SIG-M5 (cell line): ENCODE measurements at places on chromosomes 5 and 9.

GRCh38 chr5:73654819-73655318, 28.9 kb downstream of the ARHGEF28 start:
- DNase-seq, result no peak

- no peak for DNase-seq
Measured at GRCh38 chr9:16921855-16922254, 51.4 kb upstream of the BNC2 start.

DNA sequence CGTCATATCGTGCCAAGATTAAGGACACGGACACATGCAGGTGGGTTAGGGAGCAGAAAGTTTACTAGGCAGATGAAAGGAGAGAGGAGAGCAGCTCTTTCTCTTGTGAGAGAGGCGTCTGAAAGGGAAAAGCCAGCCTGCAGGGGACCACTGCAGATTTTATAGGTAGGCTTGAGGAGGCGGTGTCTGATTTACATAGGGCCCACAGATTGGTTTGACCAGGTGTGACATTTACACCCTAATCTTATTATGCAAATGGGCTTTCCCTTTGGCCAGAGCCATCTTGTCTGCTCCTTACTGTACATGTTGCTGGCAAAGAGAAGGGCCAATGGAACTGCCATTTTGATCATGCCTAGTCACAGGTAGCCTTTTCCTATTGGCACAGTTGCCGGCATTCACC, 137.2 kb upstream of the TAF11L2 start:
- no peak for DNase-seq

DNA sequence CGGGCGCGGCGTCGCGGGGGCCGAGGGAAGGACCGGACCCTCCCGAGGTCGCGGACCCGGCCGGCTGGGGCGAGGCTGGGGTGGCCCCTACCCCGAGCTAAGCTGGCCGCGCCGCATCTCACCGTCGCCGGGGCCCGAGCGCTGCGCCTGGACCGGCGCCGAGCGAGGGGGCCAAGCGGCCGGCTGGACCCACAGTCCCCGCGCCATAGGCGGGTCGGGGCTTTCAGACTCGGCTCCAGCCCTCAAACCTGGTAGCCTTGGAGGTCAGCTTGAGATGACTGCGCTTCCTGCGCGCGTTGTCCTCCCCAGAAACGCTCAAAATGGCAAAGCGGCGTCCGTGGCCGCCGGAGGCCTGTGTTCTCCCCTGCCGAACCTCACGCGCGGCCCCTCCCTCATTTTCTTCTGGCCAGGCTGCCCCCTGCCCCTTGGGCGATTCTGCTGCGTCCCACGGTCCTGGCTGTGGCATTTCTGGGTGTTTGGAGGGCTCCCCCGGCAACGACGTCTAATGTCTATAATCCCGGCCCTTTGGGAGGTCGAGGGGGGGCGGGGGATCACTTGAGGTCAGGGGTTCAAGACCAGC, 8.7 kb upstream of the GRIN1 start:
- no peak for DNase-seq

- no peak for DNase-seq
Measured at GRCh38 chr5:126812199-126812570, 35.2 kb downstream of the LMNB1 start.

DNA sequence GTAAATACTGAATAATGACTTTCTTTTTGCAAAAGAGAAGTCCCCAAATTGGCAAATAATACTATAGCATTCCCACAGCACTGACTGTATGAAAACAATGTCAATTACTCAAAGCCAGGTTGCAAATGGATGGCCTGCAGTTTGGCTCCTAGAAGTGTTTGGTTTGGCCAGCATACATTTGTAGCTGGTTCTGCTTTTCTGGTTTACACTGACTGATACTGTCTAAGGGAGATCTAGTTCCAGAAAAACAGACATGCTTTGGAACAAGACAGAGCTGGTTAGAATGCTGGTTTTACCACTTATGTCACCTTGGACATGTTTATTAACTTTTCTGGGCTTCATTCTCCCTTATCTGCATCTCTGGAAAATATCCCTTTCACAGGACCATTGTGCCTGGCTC, 81.5 kb upstream of the TRPM3 start:
- no peak for DNase-seq

- DNase-seq, result no peak
Measured at GRCh38 chr9:91915524-91916263, 34.3 kb downstream of the ROR2 start.

DNA sequence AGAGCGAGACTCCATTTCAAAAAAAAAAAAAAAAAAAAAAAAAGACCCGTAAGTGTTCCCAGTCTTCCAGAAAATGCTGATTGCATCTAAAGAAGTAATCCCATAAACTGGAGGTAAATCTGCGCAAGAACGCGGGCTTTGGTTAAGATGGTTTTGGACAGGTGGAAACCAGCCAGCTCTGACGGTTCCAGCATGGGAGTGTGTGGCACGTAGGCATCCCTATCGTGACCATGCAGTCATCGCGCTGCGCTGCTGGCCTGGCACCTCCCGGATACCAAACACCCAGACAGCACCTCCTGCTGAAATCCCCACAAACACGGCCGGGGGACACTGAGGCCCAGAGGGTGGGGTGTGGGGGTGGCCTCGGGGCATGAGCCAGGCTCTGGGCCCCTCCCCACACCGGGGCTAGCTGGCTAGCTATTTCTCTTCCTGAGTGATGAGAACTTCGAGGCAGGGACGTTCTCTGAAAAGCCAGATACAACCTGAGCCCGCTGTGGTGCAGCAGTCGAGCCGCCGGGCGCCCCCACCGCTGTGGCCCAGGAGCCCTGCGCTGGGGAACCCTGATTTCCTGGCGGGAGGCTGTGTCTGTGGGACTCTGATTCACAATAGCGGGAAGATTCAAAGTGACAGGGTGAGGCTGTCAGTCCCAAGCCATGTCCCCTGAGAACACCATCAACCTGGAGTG, 32.2 kb upstream of the NOTCH1 start:
- no peak for DNase-seq

DNA sequence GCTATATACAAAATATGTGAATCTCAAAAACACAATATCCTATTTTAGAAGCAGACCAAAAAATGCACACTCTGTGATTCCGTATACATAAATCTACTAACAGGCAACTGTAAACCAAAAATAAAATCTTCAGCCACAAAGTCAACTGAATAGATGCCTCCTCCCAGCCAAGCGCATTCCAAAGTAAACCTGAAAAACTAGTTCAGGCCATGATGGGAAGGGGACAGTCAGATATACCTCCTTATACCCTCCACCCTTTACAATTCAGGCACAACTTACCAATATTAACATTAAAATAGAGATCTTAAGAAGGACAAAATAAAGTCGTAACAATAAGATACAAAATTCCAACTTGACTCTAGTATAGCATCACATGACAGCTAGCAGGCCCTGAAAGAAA, 1604.5 kb upstream of the NUDT12 start:
- DNase-seq, result no peak

GRCh38 chr5:17309462-17309861, 92.0 kb downstream of the BASP1 start:
- DNase-seq, result no peak

- DNase-seq, result no peak
Measured at GRCh38 chr5:66829358-66829674, 233.1 kb downstream of the MAST4 start.

DNA sequence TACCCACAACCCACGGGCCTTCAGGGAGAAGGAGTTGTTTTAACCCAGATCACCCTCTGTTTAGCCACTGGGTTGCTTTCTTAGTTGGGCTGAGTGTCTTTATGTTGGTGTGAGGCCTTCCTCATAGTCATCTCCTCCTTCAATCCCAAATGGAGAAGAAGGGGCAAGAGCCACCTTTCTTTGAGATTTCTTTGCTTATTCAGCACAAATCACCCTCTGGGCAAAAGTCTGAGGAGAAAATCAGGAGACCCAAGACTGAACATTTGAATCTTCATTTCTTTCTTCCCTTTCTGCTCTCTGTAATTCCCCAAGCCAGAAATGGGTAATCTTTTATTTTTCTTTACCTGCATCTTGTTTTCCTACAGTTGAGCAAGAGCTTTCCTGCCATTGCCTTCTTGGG, 329.0 kb downstream of the TLE4 start:
- no peak for DNase-seq

DNA sequence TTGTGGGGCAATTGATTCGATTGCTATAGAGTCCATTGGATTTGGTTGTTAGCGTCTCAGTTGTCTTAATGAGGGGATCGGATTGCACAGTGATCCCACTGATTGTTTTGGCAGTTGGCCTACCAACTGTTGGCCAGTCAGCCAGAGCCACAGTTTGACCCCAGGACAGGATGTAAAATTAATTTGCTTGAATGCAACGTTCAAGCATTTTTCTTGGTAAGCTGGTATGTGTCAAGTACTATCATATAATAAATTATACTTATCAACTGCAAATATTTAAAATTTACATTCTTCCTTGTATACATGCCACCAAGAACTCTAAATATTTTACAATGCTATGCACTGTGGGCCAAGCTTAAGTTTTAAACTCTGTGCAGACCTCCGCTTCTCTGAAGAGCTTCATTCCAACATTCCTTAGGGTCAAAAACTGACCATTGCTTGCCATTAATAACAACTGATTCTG, 80.4 kb upstream of the OSMR start:
- no peak for DNase-seq

GRCh38 chr9:38662763-38663593, 42.6 kb upstream of the ANKRD18A start:
- DNase-seq, result no peak

- no peak for DNase-seq
Measured at GRCh38 chr9:99822806-99823591, 1.3 kb downstream of the NR4A3 start.

- DNase-seq, result no peak
Measured at GRCh38 chr9:136206602-136207275, 1.8 kb upstream of the LHX3 start.

- DNase-seq, result no peak
Measured at GRCh38 chr9:91163773-91164471, 197.8 kb downstream of the AUH start.

DNA sequence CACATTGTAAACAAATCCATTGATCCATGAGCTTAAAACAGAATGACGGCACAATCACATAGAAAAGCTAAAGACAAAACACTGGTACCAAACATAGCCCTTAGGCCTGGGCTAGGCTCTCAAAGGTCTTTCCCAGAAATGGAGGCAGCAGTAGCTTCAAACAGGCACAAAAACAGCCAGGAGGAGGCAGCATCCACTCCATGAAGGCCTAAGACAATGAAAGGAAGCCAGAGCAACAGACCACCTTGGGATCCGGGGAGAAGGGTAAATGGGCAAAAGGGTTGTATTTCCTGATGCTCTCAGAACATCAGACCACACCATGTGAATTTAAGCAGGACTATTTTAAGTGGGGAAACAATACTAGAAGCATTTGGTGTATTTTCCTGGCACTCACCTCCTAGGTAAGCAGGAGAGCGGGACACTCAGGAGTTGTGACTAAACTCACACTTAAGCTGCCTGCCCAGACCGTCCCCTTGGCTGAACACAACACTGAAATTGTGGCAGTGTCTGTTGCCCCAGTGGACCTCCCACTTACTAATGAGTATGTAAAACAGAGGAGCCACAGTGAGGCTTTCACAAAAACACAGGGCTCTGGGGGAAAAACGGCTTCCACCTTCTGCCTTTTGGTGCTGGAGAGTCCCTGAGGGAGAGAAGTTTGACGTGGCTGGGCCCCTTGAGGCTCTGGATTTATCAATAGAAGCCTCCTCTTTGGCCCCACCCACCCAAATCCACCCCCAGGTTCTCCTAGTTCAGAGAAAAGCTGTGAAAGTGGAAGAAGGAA, 11.9 kb downstream of the GNPDA1 start:
- DNase-seq, result no peak

DNA sequence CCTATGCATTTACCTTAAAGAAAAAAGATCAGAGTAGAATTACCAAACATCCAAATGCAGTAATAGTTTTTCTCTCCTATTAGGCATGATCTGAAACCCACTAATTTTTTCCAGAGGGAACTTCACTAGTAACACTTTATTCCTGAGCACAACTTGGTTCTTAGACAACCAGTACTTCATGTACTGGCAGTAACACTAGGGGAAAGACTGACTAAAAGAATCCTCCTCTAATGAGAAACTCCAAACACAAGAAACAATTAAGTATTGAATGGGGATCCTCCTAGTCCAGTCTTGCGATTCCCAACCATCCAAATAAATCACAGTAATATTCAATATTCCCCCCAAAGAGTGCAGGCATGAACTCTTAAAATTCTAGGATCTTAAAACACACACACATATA, 48.9 kb downstream of the ZNF608 start:
- DNase-seq, result no peak

DNA sequence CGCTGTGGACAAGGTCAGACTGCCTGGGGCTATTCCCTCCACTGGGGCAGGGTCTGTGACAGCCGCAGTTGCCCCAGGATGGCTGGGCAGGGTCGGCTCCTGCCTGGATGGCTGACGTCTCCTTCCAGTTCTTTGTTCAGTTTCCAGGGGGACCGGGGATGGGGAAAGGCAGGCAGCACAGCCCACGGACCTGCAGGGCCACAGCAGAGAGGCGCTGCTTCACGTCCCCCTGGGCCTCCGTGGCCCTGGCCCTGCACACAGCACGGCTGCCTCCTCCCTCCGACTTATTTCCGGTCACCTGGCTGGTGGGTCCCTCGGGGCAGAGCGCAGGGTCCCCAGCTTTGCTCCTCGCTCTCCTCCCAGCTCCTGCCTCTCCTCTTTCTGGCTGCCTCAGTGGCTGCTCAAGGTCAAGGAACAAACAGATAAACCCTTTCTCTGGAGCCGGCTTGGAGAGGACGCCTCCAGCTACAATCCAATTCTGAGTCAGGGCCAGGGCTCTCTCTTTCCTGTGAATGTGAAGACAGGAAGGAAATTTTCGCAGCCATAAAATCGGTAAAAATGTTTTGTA, 169.7 kb downstream of the C9orf50 start:
- no peak for DNase-seq

- no peak for DNase-seq
Measured at GRCh38 chr5:16192311-16192710, 12.7 kb upstream of the MARCHF11 start.

- no peak for DNase-seq
Measured at GRCh38 chr9:130138791-130139190, 33.4 kb upstream of the NCS1 start.
